ENCODE measurements at places on chromosomes 4 and X. TPM values are rescaled to one million over a fixed set of nuclear protein-coding genes. Genes with fewer than 3 reads are reported as not detected.

DNA sequence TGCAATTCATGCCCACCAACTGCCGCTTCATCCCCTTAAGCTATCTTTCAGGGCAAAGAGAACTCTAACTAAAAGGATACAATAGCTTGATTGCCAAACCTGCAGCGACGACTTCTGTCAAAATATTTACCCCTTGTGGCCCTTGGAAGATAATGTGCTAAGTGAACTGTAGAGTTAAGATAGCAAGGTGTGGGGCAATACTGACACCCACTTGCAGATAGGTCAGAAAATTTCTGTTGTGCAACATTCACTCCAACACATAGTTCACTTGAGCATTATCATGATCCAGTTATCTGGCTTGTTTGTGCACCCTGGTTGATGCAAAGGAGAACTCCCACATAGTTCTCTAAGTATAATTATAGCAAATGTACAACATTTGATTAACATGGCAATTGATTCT, 55.6 kb downstream of the RHOXF2B start:
- DNase-seq, result no peak

MAGEA4 gene
- polyA plus RNA-seq, result not detected

- no peak for DNase-seq
These were observed 78.5 kb downstream of the ELOVL6 start for GRCh38 chr4:110119880-110120279.

POU4F2 gene
- polyA plus RNA-seq, result not detected

All from muscle of leg (tissue), 16 donors.